ENCODE measurements at places on chromosomes 6 and 20.

DNA sequence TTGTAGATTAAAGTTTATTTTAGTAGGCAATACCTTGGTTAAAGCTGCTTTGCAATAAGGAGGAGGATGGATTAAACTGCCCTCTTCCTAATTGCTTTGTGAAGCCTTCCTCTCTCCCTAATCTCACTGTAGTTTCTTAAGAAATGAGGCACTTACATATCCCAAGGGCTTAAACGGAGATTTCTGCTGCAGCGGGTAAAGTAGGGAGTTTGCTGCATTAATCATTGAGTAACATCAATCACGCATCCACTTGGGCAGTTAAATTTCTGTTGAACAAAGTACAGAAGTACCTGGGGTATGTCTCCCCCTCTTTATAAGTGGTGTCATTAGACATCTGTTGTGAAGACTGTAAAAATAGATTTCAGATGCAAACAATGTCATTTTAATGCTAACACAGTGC lies 29.5 kb upstream of the ARID1B start:
- no peak for DNase-seq

GRCh38 chr20:57558614-57559288 lies 2.2 kb upstream of the PCK1 start:
- DNase-seq: no peak

- no peak for DNase-seq
Observed at GRCh38 chr6:129795261-129795660, 65.9 kb downstream of the TMEM244 start.

DNA sequence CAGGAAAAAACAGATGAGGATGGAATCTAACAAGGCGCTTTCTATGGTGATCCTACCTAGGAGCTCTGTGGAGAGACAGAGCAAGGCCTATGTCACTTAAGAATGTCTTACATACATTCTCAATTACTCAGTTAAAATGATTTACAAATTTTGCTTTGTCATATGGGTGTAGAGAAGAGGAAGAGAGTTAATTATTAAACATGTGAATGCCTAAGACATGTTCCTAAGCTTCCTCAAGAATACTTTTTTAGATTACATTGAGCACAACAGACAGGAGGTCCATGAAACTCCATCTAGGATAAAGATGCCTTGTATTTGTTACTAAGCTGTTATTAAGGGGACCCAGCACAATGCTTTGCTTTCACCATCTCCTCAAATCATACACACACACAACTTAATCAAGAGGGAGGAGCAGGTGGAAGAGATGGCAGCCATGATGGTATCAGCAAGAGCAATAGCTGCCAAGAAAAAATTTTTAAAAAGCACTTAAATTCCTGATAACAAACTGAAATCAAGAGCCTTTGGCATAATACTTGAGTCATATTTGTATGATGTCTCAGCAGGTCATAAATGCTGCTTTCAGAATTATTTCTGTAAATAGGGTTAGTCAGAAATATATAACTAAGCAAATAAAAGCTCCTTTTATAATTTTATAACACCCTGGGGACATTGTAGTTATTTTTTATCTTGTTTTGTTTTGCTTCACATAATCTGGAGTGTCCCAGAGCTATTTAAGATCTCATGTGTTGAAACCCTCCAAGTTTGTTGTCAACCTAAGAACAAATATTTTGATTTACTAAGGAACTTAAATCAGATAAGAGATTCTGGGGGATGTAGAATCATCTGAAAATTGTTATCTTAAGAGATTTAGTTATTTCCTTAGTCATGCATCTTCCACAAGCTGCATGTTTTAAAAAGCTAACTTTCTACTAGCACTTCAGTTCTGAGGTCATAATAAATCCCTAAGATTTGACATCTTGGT lies 70.0 kb upstream of the CD2AP start:
- no peak for DNase-seq

- no peak for DNase-seq
Observed at GRCh38 chr6:110949679-110950285, 8.7 kb upstream of the GTF3C6 start.

DNA sequence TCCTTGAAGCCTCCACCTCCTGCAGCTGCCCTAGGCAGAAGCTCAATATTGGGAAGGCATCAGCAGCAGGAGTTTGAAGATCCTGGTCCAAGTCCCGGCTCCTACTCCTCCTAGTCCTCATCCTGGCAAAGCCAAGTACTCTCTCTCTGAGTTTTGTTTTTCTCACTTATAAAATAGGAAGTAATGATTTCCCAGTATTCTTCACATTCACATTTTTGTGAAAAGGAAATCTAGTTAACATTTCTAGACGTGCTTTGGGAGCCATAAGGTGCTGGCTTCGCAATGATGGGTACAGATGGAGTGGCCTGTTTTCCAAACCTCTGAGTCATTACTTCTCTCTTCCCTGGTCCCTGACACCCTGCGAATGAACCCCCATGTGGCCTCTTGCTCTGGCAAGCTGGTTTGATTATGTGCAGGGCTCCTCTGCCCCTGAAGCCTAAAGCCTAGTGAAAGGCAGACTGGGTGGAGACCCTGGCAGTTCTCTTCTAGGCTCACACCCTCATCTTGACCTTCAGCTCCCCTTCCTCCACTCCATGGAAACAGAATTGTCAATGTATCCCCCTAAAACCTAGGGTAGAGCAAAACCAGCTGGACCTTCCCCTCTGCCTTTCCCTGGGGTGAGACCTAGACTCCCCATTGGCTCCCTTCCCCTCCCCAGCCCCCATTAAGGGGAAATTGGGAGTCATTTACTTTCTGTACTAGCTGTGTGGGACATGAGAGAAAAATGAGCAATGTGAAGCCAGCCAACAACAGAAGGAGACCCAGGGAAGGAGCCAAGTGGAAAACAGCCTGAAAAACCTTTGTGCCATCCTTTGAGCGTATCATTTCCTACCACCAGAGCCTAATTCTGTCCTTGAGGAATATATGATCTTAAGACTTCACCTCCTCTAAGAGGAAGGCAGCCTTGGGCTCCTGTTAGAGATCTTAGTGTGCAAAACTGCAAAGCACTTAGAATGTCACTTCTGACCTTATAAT lies 158.4 kb downstream of the UST start:
- DNase-seq: no peak

GRCh38 chr6:125112934-125113333 lies 40.6 kb upstream of the TPD52L1 start:
- no peak for DNase-seq

DNA sequence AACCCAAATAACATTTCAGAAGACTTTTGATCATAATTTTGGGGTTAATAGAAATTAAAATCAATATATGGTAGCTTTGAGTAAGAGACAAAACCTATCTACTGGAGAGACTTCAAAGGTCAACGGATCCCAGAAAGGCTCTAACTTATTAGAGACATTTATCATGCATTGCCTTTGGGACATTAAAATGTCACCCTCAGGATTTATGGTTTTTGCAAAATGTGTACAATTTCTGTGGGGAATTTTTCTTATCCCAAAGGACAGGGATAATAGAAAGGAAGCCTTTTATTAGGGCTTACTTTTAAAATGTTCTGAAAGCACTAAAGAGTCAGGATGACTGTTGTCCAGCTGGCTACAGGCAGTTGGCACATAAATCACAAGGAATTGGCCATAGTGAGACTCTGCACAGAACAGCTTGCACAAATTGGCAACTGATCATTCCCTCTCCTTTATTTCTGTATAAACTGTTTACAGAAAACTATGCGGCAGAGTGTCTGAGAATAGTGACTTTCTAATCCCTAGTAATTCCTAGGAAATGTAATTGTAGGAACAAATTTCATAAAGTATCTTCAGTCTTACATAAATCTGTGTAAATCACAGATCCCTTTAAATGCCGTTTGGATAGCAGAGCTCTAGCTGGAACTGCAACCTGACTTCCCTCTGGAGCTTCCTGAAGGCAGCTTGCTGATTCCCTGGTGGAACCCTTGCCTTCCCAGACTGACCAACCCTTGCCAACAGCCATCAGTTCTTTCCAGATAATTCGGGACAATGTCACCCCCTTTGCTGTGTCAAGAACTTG lies 201.1 kb upstream of the PREP start:
- no peak for DNase-seq

DNA sequence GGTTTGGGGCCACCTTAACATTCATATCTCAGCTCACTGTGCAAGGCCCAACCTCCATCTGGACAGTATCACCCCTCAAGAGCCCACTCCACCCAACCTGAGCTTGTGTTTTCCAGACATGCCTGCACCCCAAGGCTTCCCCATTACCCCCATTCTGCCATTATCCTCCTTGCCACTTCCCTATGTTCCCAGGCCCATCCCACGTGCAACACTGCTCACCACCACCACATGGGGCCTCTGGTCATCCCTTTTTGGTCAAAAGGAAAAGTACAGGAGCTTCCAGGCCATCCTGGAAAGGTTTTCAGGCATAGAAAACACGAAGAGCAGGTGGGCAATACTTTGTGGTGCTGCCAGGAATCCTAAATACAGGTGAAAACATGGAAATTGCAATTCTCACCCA lies 140.3 kb downstream of the SYNDIG1 start:
- no peak for DNase-seq

DNA sequence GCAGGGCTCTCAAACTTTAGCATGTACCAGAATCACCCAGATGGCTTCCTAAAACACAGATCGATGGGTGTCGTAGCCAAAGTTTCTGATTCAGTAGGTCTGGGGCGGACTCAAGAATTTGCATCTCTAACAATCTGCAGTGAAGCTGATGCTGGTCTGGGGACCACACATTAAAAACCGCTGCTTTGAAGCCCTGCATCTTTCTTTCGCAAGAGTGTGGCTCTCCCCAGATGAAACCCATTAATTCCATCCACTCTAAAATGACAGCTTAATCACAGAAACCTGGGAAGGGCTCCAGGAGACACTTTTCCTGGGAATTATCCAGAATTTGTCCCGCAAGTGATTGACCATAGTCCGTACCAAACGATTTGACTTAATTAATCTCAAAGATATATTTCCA lies 319.8 kb upstream of the PLCB4 start:
- no peak for DNase-seq

- DNase-seq: no peak
Observed at GRCh38 chr20:48066851-48067250, 281.6 kb upstream of the SULF2 start.

DNA sequence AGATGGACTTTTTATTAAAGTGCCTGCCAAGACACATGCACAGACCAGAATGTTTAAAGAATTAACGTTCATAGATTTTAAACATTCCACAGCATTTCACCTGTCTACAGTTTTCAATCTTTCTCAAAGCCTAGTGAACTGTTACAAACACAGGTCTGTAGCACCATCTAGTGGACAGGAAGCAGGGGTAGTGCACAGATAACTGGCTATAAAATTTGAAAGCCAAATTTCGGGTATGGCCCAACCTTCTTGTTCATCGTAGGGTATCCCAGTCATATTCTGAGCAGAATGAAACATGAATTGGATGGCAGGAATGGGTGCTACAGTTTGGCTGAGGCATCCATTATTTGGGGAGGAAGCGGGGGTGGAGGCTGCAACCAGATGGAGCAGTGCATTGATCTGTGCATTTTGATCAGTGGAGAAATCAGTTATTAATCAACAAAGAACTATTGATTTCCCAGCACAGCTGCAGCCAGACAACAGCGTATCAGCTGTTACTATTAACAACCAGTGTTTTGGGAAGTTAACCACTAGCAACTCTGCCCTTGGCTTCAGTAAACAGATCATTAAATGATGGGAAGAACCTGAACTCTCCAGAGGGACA lies 56.1 kb upstream of the B3GAT2 start:
- DNase-seq: no peak

GRCh38 chr6:96784650-96785049 lies 52.6 kb downstream of the GPR63 start:
- no peak for DNase-seq

DNA sequence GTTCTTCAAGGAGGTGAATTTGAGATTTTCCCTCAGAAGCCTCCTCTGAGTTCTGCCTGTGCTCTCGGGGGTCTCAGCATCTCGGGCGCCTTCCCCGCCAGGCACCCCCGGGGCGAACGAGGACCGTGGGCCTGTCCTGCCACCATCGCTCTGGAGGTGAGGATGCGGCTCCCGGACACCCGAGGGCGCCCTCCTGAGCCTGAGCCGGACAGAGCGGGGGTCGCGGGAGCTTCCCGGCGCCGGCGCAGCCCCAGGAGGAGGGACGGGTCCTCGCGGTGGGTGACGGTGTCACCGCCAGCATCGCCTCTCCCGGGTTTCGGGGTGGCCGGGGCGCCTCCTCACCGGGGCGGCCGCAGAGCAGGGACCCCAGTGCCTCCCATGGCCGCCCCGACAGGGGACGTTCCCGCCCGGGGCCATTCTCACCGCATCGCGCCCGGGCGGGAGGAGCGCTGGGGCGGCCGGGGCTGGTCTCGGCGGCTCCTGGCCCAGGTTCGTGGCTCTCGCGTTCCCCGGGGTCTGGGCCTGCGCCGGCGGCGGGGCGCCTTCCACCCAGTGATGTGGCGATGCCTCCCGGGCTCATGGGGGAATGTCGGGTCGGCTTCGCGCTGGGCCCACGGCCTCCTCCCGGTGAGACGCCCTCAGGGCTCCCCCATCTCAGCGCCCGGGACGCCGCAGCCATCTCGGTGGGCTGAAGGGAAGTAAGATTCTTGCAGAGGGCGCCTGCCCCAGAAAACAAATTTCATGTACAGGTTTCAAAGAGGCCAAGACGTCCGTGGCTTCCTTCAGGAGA lies 210.5 kb downstream of the ERMARD start:
- no peak for DNase-seq

Measured in cortex of kidney (tissue), 1 donor.